ENCODE measurements at places on chromosomes 3 and 15.
A peak's percentile ranks its signal among the peaks of the same experiment; 100 is the strongest.

DNA sequence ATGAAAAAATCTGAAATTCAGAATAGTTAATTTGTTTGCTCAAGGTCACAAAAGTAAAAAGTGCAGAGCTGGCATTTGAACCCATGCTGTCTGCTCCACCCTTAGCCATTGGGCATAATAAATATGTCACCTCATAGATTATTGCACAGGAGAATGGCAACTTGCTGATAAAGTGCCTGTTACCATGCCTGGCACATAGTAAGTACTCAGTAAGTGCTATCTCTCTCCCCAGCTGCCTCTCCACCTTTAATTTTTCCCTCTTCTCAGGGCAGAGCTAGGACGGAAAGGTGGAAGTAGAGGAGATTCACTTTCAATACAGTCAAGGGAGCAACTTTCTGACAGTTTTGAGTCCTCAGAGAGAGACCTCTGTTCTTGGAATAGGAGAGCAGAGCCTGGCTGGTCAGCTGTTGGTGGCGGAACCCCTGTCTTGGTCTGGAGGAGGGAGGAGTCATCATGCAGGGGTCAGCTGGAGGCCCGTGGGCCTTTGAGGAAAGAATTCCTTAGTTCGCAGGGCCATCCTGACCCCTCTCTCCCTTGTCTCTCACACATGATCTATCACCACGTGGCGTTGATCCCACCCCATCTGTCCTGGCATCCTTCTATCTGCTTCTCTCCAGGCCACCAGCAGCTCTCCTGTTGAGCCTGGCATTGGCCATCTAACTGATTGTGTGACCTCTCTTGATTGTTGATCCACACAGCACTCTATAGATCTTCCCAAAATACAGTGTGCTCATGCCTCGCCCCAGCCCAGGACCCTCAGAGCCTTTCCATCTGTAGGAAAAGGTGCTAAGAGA is 149.3 kb downstream of the RPLP1 start:
- DNase-seq: no peak

DNA sequence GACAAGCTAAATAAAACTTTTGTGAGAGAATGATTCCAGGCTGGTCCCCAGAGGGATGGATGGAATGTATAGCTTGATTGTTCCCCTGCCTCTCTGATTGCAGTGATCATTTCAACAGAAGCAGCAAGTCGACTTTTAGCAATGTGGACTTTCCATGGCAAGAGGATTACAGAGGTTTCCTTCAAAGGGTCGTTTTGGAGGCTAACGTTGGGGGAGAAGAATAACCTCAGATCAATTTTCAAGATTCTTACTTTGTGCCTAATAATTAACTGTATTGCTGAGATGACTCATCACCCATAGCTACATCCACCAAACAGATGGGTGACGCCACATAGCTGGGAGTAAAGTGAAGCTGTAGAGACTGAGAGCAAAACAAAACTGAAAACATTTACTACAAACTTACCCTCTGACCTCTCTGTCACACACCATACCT is 79.9 kb downstream of the GTPBP8 start:
- DNase-seq: no peak

- peak; percentile 62 for DNase-seq
These were observed 517 bp downstream of the FBN1 start for GRCh38 chr15:48644827-48645557.

DNA sequence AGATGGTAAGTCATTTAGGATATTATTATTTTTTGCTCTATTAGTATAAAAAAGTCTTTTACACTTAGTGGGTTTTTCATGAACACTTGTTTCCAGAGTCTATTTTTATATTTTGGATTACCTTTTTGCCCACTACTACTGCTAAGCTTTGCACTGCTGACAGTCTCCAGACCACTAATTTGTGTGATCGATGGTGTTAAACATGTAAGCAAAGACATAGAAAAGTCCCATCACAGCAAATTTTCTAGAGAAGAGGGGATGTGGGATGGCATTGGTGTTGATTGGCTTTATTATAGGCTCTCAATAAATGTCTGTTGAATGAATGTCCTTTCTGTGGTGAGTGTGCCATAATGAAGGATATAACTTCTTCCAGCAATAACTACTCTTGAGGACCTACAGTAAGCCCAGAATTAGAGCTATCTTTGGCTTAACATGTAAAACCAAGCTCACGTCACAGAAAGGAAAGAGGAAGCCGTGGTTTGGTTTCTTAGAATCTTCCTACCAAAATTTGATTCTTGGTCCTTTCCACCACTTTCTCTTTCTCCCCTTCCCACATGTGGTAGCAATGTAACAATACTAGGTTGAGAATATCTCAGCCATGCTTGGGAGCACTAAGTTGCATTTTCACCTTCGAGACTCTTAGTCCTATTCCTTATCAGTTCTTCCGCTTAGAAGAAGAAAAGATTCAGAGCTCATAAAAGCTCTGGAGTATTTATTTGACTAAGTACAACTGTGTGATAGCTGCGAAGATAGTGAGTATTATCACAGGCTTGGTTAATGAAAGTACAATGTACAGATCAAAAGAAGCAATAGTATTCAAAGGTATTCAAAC is 90.6 kb upstream of the UMPS start:
- DNase-seq: peak; percentile 63

DNA sequence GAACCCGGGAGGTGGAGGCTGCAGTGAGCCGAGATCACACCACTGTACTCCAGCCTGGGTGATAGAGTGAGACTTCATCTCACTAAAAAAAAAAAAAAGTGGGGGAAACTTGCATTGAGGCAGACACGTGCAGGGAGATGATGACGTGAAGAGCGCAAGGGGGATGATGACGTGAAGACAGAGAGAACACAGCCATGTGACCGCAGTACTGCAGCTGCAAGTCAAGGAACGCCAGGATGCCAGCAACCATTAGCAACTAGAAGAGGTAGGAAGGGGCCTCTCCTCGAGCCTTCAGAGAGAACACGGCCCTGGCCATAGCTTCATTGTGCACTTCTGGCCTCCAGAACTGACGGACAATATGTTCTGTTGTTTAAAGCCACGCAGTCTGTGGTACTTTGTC is 28.3 kb downstream of the RFT1 start:
- no peak for DNase-seq
